Activated CD8-positive, alpha-beta T cell treated with anti-CD3 and anti-CD28 coated beads, Interleukin-2, amount 10 ng/mL, durations not matched to agents 7 days and 5 days (primary cell): ENCODE measurements at places on chromosomes 7 and 10.

- no peak for DNase-seq
These were observed 413.1 kb downstream of the GRM8 start for GRCh38 chr7:126839624-126840023.

GRCh38 chr10:75492173-75492925 is 60.9 kb downstream of the LRMDA start:
- no peak for DNase-seq

DNA sequence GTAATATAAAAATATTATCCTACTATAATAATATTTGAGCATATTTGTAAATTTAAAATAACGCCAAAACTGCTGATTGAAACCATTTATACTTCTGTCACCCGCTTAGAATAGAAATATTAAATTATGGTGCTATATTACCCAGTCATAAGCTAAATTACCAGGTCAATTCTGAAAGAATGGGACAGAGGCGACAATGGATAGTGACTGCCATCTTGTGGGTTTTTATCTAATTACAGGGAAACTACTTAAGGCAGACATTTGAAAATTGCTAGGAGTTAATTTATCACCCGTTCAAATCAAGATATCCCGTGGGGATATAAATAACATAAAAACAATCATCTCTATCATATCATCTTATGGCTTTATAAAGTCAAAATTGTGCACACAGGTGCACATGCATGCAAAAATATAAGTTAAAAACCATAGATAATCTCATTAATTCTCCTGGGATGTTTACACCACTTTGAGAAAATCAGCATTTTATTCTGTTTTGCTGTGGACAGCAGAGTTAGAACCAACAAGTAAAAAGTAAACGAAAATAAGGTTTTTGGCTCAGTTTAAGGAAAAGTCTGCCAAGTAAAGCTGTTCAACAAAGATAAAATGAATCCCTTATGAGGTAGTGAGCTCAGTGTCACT is 41.3 kb upstream of the HPSE2 start:
- no peak for DNase-seq

DNA sequence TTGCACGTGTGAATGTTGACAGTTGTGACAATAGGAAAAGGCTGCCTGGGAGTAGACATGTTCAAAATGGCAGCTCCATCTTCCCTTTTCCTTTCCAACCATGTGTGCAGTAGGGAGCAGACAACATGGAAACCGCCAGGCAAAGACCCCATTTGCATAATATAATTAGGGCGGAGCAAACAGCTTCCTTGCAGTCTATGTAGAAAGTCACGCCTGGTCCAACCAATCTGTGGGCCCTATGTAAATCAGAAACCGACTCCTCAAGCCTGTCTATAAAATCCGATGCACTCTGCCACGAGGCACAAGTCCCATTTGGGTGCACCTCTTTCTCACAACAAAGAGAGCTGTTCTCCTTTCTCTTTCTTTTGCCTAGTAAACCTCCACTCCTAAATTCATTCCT is 19.6 kb downstream of the NEBL start:
- no peak for DNase-seq

DNA sequence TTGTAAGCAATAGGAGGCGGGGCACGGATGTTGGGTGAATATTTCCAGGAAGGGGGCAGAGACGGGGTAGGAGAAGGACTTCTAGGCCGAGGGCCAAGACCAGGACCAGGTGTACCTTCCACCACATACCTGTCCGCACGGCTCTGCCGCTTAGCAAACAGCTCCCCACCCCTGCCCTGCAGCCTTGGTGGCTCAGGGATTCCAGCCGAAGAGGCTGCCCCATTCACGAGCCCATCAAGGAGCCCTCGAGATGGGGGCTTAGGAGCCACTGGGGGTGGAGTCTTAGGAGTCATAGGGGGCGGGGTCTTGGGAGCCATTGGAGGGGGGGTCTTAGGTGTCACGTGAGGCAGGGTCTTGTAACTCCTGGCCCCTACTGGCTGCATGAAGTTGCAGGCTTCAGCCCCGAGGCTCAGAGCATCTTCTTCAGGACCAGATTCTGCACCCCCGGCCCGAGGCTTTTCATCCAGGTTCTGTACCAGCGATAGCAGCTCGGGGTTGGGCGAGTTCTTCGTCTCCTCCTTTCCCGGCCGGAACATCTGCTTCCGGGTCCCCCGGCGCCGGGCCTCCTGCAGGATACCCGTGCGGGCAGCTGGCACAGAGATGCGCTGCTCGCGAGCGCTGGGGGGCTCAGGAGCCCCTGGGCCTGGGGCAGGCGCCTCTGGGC is 6.1 kb upstream of the MYOZ1 start:
- no peak for DNase-seq

DNA sequence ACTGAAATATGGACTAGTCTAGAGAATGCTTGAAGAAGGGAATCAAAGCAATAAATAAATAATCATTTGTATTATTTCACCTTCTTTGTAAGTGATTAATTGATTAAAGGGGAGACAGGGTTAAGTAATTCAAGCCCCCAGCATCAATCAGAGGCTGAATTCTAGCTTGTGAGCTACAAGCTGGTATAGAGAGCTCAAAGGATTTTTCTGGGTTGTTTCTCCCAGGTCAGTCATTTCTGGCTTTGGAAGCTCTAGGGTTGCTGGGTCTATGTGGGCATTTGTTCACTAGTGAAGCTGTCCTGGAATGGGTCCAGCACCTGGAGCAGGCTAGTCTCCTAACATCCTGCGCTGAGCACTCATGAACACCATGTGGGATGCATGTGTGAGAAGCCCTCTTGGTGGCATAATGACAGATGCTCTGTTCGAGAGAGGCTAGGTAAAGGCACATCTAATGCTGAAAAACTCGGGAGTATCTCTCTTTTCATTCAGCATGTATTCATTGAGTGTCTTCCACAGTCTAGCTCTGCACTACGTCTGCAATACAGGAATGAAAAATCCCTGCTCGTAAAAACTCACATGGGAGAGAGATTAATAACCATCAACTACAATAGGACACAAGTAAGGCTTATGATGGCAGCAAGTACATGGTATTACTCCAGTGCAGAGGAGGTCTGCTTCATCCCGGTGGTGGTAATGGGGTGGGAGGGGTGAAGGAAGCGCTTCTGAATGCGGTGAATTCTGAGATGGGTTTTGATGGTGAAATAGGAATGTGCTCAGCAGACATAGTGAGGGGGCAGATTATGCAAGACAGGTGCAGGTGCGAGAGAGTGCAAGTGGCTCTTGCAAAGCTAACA is 68.0 kb upstream of the NRP1 start:
- no peak for DNase-seq

DNA sequence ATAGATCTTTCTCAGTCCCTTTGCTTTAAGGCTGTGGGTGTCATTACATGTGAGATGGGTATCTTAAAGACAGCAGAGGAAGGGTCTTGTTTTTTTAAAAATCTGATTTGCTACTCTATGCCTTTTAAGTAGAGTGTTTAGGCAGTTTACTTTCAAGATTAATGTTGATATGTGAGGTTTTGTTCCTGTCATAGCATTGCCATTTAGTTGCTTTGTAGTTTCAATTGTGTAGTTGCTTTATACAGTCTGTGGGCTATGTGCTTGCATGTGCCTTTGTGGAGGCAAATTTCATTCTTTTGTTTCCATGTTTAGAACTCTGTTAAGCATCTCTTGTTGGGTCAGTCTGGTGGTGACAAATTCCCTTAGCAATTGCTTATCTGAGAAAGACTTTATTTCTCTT is 54.6 kb downstream of the ZNF783 start:
- DNase-seq, result no peak

- no peak for DNase-seq
These were observed 143.8 kb downstream of the TEX36 start for GRCh38 chr10:125538947-125539731.

GRCh38 chr10:131128731-131129130 is 182.8 kb downstream of the TCERG1L start:
- no peak for DNase-seq

GRCh38 chr7:1531979-1532455 is 1.5 kb downstream of the MAFK start:
- DNase-seq, result peak; percentile 40

DNA sequence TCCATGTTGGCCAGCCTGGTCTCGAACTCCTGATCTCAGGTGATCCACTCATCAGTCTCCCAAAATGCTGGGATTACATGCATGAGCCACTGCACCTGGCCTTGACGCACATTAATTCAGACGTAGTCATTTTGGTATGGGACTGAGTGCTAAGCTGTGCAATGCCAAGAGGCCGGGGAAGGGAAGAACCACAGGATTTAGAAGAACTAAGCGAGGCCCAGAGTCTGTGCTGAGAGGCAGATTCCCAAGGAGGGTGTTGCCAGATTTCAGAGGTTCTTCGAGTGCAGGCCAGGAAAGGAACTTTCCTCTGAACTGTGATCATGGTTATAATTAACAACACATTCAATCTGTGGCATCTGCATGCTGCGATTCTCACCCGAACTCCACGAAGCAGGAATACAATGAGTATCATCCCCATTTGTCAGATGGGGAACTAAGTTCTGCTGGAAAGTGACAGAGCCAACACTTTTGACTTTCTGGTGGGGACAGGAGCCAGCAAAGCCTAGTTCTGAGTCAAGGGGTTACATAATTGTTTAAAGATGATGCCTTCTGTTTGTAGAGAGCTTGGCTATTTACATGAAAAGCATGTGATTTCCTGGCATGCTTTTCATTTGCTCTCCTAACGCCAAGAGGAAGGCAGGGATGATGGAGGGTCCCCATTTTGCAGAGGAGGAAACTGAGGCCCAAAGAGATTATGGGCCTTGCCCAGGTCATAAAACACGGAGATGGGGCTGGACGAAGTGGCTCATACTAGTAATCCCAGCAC is 6.2 kb upstream of the ZAN start:
- DNase-seq, result no peak
